ENCODE measurements at places on chromosomes 7 and 10. TPM values are rescaled to one million over a fixed set of nuclear protein-coding genes. Genes with fewer than 3 reads are reported as not detected.

JCAD gene
- total RNA-seq = 9.9 TPM

HOXA1 gene
- total RNA-seq = 0.28 TPM

GRCh38 chr10:127848226-127848625, 44.5 kb downstream of the CLRN3 start:
- DNase-seq = no peak

DNA sequence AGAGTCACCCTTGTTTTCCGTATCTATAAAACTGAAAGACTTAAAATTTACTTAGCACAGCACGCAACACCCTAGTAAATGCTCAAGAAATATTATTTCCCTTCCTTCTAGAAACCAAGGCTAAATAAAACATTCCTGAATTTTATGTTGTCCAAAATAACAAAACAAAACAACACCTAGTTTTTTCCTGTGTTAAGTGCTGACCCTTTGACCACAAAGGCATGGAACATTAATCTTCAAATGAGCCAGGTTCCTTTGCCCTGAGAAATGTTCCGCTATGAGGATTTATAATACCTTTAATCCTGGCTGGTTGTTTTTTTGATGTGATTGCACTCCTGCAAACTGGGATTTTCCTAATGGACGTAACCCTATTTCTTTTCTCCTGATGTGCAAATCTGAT, 29.0 kb upstream of the DGKI start:
- no peak for DNase-seq

- no peak for DNase-seq
Observed at GRCh38 chr7:47540387-47541350, 41.2 kb downstream of the TNS3 start.

DNA sequence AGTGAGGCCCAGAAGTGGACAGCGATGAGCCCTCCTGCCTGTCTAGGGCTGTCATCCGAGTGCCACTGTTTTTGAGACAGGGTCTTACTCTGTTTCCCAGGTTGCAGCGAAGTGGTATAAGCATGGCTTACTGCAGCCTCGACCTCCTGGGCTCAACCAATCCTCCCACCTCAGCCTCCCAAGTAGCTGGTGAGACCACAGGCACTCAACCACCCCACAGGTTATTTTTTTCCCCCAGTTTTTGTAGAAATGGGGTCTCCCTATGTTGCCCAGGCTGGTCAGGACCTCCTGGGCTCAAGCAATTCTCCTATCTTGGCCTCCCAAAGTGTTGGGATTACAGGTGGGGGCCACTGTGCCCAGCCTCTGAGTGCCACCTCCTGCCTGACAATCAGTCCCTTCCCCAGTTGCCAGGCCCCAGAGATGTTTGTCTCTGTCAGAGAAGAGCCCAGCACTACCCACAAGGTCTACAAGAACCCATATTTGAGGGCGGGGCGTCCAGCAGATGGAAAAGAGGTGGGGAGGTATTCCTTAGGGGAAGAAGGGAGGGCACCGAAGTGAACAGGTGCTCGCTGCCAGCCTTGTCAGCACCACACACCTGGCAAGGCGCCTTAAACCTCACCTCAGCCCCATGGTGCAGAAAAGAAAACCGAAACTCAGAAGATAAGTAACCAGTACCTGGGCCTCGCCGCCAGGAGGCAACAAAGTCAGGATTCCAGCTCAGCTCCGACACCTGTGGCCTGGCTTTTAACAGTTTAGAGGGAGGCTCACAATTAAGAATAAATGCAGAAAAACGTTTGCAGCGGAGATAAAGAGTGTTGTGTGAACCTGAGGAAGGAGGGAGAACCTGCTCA, 77.4 kb upstream of the ANLN start:
- no peak for DNase-seq

DNA sequence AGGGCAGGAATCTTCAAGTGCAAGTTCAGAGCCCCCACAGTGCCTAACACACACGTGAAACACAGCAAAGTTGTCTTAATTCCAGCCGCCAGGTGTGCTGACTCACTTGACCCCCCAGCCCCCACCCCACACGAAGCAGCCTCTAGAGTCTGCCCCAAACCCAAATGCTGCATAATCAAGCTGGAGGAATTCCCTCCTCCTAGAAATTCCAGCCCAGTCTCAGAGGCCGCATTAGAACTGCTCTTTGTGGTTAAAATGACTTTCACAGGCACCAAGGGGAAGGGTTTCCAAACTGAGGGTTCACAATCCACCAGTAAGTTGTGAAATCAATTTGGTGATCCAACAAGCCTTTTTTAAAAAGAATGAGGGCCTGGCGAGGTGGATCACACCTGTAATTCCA, 67.0 kb upstream of the PLXNA4 start:
- no peak for DNase-seq
